Stromal cell of bone marrow (primary cell): ENCODE measurements at places on chromosomes 11 and 22.
A peak's percentile ranks its signal among the peaks of the same experiment; 100 is the strongest.

DNA sequence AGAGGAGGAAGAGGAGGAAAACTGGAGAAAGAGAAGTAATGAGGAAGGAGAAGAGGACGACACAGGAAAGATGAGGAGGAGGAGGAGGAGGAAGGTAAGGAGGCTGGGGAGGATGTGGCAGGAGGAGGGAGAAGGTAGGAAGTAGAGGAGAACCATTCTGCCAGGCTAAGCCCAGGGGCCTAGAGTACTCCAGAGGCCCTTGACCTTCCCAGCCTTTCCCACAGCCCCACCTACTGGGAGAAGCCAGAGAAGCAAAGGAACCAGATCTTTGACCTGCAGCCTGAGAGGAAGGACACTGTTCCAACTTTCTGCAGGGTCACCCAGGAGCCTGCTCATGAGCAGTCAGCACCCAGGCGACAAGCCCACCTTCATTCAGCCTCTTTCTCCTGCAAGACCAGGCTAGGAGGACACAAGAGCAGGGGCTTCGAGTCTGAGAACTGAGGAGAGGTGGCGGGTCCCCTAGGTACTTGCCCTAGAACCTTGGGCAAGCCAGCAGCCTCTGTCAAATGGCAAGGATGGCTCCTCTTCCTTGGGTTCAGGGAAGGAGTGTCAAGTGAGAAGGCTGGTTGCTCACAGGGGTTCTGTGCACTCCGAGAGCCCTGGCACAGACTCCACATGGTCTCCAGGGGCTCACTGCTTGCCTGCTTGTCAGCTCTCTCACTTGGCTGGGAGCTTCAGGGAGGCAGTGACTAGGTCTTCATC, 27.9 kb upstream of the OAF start:
- DNase-seq = peak; percentile 41

- no peak for DNase-seq
Observed at GRCh38 chr22:37968452-37969251, 15.2 kb downstream of the POLR2F start.

- DNase-seq = no peak
Observed at GRCh38 chr11:66324664-66325063, 7.8 kb upstream of the CD248 start.

GRCh38 chr11:125141686-125142535, 22.6 kb upstream of the PKNOX2 start:
- DNase-seq = no peak

- DNase-seq = no peak
Observed at GRCh38 chr11:95766701-95767100, 22.9 kb downstream of the FAM76B start.

GRCh38 chr11:134474070-134474860, 62.2 kb upstream of the B3GAT1 start:
- no peak for DNase-seq

GRCh38 chr22:46051646-46052045, 74.7 kb upstream of the WNT7B start:
- DNase-seq = no peak

DNA sequence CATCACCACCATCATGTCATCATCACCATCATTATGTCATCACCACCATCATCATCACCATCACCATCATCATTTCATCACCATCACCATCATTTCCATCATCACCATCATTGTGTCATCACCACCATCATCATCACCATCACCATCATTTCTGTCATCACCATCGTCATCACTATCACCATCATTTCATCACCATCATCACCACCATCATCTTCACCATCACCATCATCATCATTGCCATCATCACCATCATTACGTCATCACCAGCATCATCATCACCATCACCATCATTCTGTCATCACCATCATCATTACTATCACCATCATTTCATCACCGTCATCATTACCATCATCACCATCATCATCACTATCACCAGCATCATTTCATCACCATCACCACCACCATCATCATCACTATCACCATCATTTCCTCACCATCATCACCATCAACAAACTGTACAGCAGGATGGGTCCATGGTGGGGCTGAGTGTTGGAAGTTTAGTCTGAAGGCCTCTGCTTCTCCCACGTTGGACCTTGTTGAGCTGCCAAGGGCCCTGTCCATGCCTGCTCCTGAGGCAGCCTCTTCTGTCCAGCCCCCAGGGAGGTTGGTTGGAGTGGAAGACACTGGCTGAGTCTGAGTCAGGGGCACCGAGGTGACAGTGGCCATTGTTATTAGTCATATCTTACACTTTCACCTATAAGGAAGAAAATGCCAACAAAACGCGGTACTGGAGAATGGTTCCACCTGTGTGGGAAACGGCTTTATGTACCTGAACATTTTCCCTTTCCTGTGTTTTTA, 247.1 kb downstream of the TBC1D22A start:
- no peak for DNase-seq

DNA sequence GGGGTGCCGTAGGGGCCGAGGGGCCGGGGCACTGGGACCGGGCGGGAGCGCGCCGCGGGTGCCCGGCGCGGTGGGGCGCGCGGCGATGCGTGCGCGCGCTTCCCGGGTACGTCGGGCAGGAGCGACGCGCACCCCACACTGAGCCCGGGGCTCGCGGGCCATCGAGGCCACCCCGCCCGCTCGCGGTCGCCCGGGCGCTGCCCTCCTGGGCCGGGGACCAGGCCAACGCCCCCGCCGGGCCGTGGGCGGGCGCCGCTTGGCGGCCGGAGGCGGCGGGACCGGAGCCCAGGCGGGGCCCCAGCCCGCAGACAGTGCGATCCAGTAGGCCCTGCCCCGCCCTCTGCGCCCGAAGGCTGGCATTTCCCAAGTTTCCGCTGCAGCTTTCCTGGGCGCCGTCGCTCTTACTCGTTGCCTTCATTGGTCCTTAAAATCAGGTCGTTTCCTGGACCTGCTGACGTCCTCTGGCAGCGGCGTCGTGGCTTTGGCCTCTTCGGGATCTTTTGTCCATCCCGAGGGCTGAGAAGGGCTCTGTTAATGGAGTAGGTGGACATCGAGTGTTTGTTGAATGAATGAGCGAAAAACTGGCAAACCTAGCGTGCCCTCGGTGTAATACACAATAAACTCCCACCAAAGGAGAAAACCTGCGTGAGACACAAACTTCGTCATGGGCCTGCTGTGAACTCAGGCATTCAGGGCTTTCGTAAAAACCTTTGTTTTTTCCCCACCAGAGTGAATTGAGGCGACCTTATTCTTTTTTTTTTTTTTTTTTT, 638 bp downstream of the PARVA start:
- peak; percentile 68 for DNase-seq

GRCh38 chr22:36778020-36778419, 2.1 kb upstream of the IFT27 start:
- no peak for DNase-seq

GRCh38 chr11:116506263-116506825, 266.4 kb downstream of the BUD13 start:
- DNase-seq = no peak

- no peak for DNase-seq
Observed at GRCh38 chr11:86784241-86784681, 16.1 kb upstream of the PRSS23 start.

GRCh38 chr22:49468487-49469198, 359.0 kb downstream of the BRD1 start:
- DNase-seq = no peak

DNA sequence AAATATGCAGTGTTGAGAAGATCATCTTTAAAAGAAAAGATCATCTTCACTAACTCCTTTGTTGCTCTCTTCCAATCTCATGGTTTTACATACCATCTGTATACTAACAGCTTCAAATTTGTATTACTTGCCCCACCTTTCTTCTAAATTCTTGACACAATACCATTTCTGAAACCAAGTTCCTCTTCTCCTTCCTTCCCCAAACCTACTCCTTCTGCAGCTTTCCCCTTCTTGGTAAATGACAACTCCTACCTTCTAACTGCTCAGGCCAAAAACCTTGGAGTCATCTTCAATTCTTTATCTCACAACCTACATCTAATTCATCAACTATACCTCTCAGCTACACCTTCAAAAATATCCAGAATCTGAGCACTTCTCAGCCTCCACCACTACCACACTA, 9.3 kb downstream of the PRCP start:
- no peak for DNase-seq

- DNase-seq = no peak
Observed at GRCh38 chr11:95910638-95911368, 13.1 kb downstream of the MTMR2 start.

DNA sequence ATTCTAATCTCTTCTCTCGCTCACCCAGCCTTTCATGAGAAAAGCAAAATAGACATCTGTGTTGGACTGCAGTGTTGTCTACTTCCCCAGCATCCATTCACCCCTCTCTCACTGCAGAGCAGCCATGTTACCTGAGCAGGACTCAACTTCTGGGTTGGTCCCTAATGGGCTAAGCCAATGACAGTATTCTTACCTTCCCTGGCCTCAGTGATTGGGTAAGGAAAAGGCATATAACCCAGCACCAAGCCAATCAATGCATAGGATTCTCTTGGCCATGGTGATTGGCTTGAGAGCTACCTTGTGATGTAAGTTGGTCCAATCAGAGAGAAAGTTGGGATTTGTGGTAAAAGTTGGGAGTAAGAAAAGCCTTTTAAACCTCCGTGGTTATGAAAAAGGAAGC, 99.8 kb upstream of the NECTIN1 start:
- no peak for DNase-seq

DNA sequence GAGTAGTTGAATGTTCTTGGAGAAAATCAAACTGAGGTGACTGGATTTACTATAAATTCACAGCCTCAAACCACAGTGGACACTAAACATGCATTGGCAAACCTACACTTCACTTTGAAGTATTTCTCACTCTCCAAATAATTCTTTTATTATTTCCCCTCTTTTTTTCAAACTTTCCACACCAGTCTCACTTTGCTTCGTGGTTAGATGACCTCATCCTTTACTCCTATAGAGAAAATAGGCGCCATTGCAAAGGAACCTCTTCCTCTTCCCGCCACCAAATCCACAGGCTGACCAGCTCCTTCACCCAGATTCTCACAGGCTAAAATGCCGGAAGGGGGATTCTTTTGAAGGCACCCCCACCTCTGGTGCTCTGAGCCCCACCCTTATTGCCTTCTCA, 33.4 kb downstream of the HTR3A start:
- no peak for DNase-seq

GRCh38 chr22:17476838-17477237, 86.5 kb upstream of the SLC25A18 start:
- no peak for DNase-seq

DNA sequence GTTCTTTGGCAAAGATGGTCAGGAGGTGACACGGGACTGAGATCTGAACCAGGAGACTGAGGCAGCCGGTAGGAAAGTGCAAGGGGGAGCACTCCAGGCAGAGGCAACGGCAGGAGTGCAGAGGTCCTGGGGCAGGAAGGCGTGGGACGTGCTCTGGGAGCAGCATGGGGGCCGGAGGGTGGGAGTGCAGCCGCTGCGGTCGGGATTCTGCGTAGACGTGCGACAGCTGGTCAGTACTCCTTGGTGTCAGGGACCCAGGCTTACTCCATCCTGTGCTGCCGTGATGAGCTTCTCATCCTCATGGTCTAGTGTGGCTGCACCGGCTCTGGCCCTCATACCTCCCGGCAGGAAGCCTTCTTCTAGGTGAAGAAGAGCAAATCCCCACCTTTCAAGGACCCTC, 16.9 kb upstream of the TRMU start:
- DNase-seq = no peak

- no peak for DNase-seq
Observed at GRCh38 chr11:79720115-79720514, 279.3 kb upstream of the TENM4 start.

- no peak for DNase-seq
Observed at GRCh38 chr11:3732671-3733436, 61.7 kb upstream of the CHRNA10 start.

DNA sequence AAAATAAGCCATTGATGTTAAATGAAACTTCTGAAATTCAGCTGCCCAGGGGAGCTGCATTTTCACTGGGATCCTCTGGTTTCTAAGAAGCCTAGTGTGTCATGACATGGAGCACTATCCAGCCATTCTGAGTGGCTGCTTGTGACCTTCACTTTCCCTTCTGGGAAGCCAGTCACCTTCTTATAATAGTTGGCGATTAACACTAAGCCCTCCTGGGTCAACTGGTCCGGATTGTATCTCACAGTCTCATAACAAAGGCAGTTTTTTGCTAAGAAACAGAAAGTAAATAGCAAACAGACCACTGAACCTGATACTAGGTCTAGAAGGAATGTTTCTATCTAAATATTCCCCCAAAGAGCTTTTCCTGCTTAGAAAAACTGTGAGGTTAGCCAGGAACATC, 7.9 kb downstream of the CSRP3 start:
- DNase-seq = no peak

- DNase-seq = no peak
Observed at GRCh38 chr11:75199412-75199955, 41.1 kb upstream of the TPBGL start.
